Bone marrow (tissue), 2 donors: ENCODE measurements at places on chromosomes 5 and 9.
A peak's percentile ranks its signal among the peaks of the same experiment; 100 is the strongest.

DNA sequence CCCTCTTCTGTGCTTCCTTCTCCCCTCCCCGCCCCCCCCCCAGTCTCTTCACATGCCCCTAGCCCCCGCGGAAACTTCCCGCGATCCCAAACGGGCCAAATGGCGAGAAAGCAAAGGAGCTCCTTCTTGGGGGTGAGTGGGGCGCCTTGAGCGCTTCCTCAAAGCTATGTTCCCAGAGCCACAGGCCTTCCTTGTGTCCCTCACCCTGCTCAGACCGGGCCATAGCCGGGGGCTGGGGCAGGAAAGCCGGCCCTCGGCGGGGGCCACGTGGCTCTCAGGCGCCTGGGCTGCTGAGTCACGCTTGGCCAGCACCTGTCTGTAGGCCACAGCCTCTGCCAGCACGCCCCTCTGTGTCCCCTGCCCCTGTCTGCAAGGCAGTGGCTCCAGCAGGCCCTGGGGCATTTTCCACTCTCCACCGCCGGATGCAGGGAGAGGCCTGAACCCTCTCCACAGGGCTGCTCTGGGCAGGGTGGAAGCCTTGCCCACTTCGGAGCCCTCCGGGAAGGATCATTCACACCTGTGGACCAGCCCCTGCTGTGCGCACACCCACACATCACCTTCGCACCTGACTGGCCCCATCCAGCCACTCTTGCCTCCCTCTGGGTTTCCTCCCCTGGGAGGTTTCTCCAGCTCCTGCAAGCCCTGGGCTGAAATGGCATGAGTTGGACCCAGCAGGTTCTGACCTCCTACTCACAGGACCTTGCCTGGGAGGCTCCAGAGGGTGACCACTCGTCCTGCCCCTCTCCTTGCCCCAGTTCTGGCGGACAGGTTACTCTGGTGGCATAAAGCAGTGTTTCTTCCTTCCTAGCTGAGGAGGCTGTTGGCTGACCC lies 1.2 kb upstream of the SQSTM1 start:
- DNase-seq: peak; percentile 80

DNA sequence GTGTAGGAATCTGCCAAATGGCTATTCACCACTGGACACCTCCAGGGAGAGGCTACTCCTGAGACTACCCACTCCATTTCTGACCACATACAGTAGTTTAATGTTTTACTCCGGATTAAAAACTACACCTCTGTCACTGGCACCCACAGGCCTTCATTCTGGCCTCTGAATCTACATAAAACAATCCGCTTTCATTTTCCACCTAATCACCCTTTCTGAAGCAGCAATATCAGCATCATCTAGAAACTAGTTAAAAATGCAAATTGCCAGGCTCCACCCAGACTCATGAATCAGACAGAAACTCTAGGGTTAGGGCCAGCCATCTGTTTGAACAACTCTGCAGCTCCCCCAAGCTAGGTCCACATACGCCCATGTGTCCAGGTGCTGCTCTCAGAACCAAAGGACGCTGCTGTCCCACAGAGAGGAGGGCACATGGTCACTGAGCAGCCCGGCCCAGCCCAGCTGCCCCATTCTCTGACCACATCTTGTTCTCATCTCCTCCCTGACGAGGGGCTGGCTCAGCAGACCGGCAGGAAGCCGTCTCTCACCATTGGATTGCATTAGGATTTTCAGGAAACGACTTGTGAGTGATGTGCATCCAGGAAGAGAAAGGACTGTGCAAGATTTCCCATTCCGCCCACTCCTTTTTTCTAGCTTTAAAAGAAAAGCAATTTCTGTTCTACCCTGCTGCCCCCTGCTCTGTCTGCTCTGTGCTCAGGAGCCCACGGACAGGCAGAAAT lies 34.7 kb downstream of the ADAM19 start:
- no peak for DNase-seq

DNA sequence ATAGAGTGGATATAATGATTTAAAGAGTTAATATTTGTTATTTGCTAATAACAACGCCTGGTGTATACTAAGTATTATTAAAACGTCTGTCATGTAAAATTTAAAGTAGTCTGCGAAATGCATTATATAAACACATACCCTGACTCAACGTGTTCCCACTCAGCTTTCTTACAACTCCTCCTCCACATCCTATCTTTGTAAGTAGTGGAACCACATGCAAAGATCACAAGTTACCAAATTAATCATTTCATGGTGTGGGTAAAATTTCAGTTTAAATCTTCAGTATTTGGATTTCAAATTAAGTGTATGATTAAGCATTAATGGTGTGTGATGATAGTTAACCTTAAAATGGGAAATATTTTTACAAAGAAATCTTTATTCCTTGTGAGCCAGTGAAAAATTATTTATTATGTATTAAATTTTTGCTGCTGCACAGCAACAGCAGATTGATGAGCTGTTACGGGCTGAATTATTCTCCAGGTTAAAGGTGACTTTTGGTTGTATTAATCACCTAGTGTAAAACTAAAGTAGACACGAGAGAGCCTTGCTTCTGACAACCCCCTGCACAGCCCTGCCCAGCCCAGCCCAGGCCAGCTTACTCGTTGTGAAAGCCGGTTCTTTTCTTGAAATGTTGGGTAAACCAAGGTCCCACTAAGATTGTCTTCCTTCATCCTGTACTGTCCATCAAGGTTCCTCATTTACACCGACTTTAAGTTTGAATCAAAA lies 373.5 kb downstream of the DTWD2 start:
- DNase-seq: no peak

- no peak for DNase-seq
These were observed 62.0 kb upstream of the CDH6 start for GRCh38 chr5:31131381-31131891.

DNA sequence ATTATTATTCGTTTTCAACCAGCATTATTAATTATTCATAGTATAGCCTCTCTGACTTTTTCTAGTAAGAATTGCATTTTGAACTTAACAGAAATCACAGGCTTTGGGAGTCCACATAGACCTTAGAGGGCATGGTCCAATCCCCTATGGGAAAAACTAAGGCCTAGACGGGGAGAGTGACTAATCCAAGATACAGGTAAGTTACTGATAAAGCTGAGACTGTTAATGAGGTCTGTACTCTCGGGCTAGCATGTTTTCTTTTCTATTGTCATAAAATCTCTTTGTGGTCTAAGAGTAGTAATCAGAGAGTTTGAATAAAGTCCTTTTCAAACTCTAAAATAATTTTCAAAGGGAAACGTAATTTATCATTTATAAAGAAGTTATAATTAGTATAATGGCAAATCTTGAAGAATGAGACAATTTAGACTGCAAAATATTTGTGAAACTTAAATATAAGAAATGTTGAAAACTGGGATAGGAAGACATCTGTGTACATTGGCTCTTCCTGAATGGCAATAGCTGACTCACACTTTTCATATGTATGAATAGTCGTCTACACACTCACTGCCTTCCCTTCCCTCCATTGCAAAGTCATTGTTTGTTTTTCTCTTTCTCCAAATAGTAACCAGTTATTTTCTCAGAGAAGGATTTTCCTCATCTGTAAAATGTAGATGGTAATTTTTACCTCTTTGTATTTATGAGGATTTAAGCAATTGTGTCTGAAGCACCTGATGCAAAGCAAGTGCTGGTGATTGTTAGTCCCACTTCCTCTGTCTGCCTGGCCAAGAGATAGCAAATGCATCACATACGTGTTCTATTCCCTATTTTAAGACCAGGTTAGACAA lies 207.9 kb upstream of the CD180 start:
- DNase-seq: no peak

GRCh38 chr5:113524927-113525326 lies 11.4 kb downstream of the YTHDC2 start:
- no peak for DNase-seq

DNA sequence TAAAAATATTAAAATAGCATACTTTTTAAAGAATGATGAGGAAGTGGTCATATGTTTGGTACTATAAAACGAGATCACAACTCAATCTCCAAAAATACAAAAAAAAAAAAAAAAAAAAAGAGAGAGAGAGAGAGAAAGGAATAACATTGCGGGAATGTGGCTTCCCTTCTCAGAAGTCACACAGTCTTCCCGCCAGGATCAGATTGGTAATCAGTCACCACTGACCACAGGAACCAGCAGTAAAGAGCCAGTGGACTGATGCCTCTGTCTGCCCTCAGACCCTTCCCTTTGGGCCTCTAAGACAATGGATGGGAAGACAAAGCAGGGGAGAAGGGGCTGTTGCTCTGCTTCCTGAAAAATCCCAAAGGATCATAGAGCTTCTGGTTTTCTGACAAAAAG lies 104.9 kb downstream of the KLHL3 start:
- no peak for DNase-seq

DNA sequence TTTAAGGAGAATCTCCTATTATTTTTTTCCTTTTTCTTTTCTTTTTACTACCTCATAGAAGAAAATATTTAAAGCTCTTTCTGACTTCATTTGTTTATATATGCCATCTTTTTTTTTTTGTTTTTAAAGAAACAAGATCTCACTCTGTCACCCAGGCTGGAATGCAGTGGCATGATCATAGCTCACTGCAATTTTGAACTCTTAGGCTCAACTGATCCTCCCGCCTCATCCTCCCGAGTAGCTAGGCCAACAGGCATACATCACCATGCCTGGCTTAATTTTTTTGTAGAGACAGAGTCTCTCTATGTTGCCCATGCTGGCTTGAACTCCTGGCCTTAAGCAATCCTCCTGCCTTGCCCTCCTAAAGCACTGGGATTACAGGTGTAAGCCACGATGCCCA lies 59.5 kb downstream of the LNPEP start:
- DNase-seq: no peak

DNA sequence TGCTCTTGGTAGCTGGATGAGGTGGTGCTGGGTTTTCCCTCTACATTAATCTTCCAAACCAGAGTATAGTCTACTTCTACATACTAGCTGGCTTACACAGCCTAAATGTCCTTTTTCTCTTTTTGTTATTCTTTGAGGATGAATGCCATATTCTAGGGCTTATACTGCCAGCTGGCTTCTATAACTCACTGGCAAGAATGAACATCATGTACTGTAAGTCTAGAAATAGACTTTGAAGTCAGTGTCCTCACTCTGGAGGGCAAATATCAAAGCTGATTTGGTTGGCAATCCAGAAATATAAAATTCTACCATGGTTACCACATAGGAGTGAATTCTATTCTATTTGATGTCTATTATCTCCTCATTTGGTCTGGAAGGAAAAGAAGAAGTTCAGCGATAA lies 251.7 kb upstream of the TYRP1 start:
- DNase-seq: no peak

- DNase-seq: no peak
These were observed 195.3 kb downstream of the BNC2 start for GRCh38 chr9:16675131-16675530.

GRCh38 chr9:35414889-35415288 lies 75.0 kb upstream of the RUSC2 start:
- no peak for DNase-seq

DNA sequence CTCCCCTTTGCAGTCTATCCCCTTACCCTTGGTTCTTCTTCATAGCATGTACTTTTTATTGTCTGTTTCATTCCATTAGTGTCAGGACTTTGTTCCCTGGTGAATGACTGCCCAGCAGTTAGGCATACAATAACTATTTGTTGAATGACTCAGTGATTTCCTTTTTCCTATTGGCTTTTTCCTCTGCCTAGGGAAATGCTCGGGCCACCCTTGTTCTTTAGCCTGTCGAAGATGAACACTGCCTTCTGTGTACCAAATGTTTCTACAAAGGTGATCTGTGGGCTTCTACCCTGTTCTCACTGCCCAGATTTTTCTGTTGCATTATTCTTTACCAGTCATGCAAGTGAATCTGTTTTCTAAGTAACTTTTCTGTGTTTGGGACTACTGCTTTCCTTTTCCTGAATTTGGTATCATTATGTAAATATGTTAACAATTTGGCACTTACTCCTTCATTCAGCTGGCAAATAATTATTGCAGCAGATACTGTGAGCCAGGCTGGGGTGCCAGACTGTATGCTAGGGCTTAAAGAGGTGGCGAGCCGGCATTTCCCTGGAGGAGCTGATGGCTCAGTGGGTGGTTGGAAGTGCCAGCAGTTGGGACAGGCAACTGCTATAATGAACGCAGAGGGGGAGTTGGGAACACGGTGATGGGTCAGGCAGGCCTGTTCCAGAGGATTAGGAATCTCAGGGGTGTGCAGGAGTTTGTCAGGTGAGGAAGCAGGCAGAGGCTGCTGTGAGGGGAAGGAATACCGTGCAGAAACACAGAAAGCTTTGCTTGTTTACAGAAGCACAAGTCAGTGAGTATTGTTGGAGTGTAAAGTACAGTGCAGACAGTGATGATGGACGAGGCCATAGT lies 30.6 kb downstream of the KDM4C start:
- no peak for DNase-seq

- DNase-seq: no peak
These were observed 286.5 kb downstream of the KCTD16 start for GRCh38 chr5:144457160-144457559.

- DNase-seq: no peak
These were observed 1.6 kb downstream of the INSYN2B start for GRCh38 chr5:169978714-169979113.
